ENCODE measurements at places on chromosomes 3 and 15. TPM values are rescaled to one million over a fixed set of nuclear protein-coding genes. Genes with fewer than 3 reads are reported as not detected.

The UCN2 gene
- not detected for total RNA-seq

The CLDN16 gene
- not detected for total RNA-seq

GRCh38 chr3:42902257-42902656 is 3.7 kb upstream of the ZNF662 start:
- no peak overlapping the region for H3K4me3 ChIP-seq
- DNase-seq: no peak
- H3K4me1 ChIP-seq: no peaks in the 10 kb centered on the region

DNA sequence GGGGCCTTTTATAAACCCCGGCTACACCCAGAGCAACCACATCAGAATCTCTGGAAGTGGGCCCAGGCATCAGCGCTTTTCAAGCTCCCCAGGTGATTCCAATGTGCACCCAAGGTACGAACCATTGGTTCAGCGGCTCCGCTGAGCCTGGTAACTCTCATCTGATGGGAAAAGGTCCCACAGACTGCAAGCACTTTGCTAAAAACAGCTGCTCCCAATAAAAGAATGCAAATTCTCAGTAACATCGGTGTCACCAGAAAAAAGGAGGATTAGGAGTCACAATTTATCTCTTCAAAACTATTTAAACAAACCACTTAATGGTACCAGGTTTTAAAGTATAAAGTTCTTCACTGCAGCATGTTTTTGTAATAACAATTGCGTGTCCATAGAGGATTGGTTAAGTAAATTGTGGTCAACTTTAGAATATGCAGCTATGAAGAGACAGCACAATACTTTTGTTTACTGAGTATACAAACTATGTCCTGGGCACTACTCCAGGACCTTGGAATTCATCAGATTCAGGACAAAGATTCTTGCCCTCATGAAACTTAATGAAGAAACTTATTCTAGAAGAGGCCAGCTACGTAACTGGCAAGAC is 660.7 kb upstream of the ADAMTS9 start:
- H3K27me3 ChIP-seq: no peaks in the 10 kb centered on the region
- DNase-seq: no peak
